DMS 273 treated with DMSO at 0.1 percent for 48 hours (cell line): ENCODE measurements at places on chromosomes 5 and 9.

- no peak for DNase-seq
These were observed 136.1 kb upstream of the DMAC1 start for GRCh38 chr9:7935681-7936080.

DNA sequence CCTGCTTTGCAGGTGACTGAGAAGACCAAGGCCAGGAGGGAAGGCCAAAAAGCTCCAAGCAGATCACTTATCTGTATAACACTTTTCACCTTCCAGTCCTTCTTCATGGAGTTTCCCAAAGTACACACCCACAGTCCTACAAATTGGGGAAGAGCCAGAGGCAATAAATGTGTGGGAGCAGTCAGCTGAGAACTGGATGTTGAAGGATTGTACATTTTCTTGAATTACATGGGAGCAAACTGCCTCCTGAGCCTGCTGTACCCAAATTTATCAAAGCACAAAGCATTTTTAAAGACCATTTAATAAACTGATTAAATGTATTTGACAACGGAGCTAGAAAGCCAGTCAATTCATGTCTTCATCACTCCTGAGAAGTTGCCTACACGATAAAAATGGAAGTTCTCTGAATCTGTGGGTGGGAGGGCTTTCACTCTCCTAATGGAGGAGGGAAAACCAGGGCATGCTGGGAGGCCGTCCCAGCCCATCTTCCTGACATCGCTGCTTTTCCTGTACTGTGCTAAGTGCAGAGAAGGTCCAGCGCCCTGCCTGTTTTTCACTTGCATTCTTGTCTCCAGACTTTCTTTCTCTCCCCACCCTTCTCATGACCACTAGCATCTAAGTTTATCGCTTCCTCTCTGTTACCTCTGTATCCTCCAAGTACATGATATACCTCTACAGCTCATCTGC, 79.0 kb downstream of the KCNIP1 start:
- DNase-seq = no peak

DNA sequence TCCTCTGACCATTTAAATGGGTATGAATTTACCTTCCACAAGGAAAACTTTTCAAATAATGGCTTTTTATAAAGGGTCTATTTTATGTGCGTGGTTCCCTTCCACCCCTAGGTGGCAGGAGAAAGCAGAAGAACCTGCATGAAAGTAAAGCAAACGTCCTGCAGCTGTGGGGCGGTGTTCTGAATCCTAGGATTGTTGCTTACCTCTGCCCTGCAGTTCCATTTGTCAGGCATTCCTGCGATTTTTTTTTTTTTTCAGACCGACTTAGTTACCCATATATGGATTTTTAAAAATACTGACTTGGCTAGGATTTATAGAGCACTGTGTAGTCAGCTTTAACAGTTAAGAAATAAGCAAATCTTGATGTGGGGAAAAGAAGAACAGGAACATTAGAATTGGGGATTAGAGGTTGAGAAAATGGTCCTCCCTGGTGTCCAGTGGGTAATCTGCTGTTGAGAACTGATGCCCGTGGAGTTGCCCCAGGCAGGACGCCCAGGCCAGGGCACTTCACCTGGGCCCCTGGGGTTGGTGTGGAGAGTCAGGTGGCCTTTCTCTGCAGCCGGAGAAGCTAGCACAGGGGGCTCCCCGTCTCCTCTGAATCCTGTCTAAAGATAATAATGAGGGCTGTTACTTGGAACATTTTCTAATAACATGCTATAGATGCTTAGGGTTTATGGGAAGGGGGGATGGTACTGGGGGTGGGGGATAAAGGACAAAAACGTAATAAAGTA, 30.4 kb upstream of the LTC4S start:
- DNase-seq = no peak

DNA sequence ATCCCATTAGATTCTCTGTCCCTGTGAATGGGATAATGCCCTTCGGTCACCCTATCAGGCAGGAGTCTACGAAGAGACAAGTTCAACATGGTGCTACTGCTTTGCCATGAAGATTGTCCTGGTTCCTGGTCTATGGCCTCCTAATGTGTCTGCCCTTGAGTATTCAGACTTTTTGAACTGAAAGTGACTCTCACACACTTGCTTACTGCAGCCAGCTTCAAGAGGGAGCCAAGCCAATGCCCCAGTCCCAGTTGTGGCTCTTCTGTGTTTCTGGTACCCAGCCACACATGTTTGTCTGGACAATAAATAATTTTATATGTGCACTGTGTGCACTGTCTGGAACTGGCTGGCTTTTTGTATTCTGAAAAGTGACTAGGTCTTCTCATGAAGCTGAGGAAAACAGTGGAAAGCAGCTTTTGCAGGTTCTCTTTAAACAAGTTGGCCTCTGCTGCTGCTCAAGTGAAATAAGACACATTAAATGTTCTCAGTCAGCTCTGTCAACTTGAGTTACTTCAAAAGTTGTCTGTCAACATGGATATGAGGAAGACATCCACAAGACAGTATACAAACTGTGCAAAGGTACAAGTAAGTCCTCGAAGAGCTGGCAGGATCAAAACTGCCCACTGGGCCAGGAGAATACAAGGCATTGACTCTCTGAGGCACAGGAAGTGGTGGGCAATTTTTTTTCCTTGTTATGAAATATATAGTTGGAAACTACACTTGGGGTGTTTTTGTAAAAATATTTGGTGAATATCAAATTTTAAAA, 60.0 kb downstream of the ZNF608 start:
- no peak for DNase-seq

DNA sequence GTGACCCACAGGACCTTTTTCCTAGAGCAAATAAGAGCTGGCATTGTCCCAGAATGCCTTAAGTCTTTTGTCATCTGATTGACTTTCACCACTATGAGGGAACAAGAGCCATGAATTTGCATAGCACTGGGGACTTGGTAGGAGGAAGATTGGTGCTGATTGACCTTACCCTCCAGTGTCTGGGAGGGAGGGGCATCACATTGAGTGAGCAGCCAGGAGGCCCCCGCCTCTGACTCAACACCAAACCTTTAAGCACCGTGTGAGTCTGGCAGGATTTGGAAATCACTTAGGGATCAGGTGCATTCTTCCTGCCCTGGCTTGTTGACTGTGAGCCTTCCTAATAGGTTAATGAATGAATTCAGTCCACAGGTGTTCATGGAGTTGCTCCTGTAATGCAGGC, 40.7 kb downstream of the WNK2 start:
- DNase-seq = no peak

GRCh38 chr5:173618927-173619519, 2.6 kb upstream of the BOD1 start:
- no peak for DNase-seq

DNA sequence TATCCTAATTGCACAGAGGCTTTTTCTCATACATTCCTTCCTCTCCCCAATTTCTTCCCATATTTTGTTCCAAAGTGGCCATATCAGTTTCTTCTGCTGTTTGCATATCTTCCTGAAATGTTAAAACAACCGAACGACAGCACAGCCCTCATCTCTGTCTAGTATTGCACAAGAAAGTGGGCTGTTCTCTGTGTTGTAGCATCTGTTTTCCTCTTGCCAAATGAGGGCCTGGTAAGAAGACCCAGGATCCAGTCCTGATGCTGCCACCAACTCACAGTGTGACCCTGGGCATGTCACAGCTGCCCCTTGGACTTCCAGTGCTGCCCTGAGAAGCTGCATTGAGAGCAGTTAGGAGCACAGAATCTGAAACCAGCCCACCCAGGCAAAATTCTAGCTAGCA, 4.1 kb downstream of the SLC31A2 start:
- no peak for DNase-seq

- no peak for DNase-seq
These were observed 13.6 kb downstream of the ZBTB43 start for GRCh38 chr9:126818482-126818881.

DNA sequence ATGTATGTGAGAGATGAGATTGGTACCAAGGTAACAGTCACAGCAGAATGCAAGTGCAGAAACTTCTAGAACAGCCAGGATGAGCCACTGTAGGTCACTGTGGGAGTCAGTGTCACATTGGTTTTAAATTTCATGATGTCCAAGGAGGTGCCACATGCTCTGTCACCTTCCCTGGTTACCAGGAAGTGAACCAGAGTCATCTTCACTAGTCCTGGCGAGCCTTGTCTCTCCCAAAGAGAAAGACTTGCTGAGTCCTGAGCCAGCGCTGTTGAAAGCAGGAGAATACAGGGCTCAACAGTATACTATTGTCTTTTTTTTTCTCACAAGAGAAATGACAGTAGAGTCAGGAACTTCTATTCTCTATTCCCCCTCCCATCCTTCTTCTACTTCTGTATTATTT, 615.5 kb downstream of the RAB3C start:
- DNase-seq = no peak
